ENCODE measurements at places on chromosomes 7 and 10.

- DNase-seq: peak; percentile 69
Observed at GRCh38 chr10:30687698-30688213, 58.2 kb upstream of the LYZL2 start.

DNA sequence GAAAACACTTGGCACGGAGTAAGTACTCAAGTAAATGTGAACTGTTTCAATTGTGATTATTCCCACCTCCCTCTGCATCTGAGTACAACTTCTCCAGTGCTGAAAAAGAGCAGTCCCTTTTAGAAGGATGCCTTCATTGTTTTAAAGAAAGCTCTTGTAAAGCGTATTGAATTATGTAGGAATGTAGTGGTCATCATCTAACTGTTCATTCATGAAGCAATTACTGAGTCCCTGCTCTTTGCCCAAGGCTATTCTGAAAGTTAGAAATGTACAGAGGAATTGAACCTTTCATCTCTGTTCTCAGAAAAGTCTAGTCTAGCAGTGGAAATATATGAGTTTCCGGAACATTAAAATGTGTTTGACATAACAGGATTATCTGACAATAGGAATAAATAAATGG is 127.8 kb downstream of the CACNB2 start:
- no peak for DNase-seq

- no peak for DNase-seq
Observed at GRCh38 chr10:103080891-103081581, 112.0 kb downstream of the NT5C2 start.

GRCh38 chr7:25849500-25850184 is 302.4 kb upstream of the NFE2L3 start:
- no peak for DNase-seq

DNA sequence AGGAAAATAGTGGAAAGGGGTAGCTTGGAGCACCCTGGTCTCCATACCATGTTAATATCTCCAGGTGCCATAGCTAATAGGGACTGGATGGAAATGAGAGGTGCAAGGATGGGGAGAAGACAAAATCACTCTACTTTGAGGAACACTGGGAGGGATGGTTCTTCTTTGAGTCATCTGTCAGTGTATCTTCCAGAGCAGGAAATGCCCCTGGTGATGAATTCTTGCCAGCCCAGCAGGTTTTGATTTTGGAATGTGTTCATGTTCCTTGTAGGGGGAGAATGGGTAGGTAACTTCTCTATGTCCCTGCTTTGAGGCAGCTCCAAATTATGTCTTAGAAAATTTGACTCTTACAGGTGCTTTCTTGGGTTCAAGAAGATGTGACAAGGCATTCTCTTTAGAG is 177.0 kb upstream of the GLI3 start:
- DNase-seq: no peak

DNA sequence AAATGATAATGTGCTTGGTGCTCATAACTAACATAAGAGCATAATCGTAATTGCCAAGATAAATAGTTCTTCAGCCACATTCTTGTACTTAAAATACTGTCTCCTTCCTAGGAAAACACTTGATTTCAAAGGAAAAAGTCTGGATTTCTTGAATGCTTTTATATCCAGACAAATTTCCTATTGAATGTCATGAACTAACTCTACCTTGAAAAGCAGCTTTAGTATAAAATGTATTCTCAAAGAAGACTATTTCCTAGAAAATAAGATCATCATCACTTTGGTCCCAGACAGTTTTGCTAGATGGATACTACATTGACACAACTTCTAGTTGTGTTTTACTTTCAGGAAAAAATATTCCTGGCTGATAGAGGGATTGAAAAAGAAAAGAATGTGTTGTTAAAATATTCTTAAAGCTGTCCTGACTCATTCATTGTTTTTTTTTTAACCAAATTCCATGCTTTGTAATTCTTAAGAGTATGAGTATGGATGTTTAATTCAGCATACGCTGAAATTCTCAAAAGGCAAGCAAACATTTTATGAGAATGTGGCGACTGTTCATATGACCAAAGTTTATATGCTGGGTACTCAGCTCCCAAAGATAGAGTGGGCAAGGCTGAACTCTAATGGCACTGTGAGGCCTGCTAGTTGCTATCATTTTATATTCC is 106.1 kb downstream of the PPP1R3A start:
- no peak for DNase-seq

GRCh38 chr10:988667-989545 is 672 bp downstream of the GTPBP4 start:
- DNase-seq: no peak

GRCh38 chr10:122295451-122295809 is 24.3 kb downstream of the BTBD16 start:
- no peak for DNase-seq

- peak; percentile 32 for DNase-seq
Observed at GRCh38 chr7:127865466-127865865, 165.8 kb downstream of the LRRC4 start.

- DNase-seq: no peak
Observed at GRCh38 chr10:74841265-74841973, 15.0 kb downstream of the KAT6B start.

GRCh38 chr7:107122486-107122911 is 46.3 kb upstream of the HBP1 start:
- DNase-seq: no peak

All from LoVo (cell line).